H7 (cell line): ENCODE measurements at places on chromosomes 7 and 10.

- DNase-seq = no peak
These were observed 8.8 kb upstream of the AZGP1 start for GRCh38 chr7:99984593-99984992.

DNA sequence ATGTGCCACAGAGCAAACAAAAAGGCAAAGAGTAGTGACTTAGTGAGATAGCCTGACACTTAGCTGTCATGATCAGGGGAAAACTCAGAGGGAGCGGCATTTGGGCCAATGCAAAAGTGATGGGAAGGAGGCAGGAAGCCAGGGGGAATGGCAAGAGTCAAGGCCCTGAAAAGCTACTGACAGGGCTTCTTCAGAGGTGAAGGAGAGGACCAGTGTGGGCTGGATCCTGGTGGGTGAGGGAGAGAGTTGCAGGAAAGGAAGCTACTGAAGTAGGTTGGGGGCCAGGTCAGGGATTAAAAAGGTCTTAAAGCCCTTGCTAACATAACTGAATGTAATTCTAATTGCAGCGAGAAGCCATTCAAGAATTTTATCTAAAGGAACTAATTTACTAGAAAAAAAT, 117.0 kb downstream of the AASS start:
- DNase-seq = no peak

DNA sequence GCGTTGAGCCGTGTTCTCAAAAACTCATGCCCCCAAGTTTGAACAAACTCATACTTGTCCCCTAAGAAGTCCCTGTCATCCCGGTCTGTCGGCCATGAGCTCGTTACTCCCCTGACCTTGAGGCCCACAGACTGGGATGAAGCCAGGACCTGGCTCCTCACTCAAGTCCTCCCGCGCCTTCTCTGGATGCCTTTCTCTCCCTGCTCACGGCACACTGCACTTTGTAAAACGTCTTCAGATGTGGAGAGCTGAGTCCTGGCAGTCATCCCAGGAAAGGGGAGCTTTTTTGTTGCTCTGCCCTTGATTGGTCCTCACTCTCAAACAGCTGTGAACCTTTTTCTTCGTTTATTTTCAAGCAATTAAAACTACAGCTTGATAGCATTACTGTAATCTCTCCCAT, 110.8 kb downstream of the JAZF1 start:
- no peak for DNase-seq

DNA sequence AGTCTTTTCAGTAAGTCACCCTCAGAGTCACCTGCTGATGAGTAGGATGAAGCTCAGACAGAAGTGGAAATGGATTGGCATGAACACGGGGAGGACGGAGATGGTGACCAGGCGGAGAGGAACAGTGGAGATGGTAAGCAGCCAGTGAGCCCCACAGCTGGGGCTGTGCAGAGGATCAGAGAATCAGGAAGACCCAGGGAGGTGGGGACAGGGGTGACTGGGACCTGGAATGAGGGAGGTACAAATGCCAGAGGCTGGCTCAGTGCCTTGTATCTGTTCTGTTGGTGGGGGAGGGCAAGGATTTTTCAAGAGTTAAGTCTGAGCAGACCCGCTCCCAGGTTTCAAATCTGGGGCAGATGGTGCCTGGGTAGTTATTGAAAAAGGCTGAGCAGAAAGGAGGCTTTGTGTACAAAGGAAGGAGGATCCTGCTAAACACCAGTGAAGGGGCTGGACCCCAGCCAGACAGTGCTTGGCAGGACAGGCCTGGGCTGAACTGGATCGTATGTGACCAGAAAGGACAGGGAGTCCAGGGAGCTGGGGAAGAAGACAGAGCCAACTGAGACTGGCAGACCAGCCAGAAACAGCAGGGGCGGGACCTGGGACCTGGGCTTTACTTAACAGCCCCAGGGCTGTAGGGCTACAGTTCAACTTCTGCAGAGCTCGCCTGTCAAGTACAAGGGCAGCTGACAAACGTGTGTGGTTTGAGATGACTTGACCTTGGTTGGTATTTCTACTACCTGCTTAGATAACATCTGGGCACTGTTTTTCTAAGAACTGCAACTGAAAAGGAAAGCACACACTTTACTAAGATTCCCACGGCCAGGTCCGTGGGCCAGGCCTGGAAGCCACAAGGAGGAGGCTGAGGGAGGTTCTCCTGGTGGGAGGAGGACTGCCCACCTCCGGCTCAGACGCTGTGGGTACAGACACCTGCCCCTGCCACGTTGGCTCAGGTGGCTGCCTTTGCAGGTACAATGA, 13.2 kb upstream of the FRMPD2 start:
- DNase-seq = no peak

DNA sequence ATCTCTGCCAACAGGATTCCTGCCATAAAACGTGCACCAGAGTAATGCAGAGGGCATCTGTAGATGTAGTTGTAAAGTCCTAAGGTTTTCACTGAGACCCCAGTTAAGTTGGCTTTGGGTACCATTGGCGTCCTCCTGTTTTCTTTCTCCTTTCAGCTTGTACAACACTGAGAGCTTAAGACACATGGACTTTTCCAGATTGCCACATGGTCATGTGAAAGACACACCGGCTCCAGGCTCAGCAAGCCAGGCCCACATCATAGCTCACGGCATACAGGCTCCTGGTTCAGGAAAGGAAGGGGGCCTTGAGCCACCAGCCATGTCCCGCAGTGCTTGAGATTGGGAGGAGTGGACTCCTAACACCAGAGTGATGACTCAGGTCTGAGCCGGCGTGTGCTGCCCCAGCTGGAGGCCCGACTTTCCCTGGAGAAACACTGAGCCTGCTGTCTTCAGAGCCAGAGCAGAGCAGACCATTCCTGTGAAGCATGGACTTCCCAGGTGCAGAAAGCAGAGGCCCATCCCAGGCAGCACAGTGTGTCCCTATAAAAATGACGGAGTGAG, 252.7 kb downstream of the PRPF18 start:
- no peak for DNase-seq

- no peak for DNase-seq
These were observed 606.3 kb upstream of the IGFBP3 start for GRCh38 chr7:46527360-46527759.

- no peak for DNase-seq
These were observed 52.1 kb downstream of the PDK4 start for GRCh38 chr7:95544171-95544570.

DNA sequence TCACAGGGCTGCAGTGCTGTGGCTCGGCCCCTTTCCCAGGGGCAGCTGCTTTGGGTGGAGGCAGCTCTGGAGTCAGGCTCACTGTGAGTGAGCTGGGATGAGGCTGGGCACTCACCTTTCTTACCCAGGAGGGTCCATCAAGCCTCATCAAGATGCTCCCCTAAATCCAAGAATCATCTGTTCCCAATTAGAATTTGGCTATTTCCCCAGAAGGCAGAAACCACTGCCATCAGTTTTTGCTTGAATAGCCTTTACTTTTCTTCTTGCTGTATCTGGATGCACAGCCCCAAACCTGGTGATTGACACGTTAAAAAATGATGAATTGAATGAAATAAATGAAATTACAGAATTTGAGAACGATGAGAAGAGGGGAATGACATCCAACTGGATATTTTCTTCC, 74.3 kb upstream of the LYZL1 start:
- no peak for DNase-seq

- DNase-seq = no peak
These were observed 38.6 kb downstream of the NEBL start for GRCh38 chr10:20858292-20859124.

GRCh38 chr7:43117861-43118260, 5.4 kb downstream of the HECW1 start:
- DNase-seq = no peak

- no peak for DNase-seq
These were observed 34.9 kb downstream of the TAX1BP1 start for GRCh38 chr7:27774717-27775328.

DNA sequence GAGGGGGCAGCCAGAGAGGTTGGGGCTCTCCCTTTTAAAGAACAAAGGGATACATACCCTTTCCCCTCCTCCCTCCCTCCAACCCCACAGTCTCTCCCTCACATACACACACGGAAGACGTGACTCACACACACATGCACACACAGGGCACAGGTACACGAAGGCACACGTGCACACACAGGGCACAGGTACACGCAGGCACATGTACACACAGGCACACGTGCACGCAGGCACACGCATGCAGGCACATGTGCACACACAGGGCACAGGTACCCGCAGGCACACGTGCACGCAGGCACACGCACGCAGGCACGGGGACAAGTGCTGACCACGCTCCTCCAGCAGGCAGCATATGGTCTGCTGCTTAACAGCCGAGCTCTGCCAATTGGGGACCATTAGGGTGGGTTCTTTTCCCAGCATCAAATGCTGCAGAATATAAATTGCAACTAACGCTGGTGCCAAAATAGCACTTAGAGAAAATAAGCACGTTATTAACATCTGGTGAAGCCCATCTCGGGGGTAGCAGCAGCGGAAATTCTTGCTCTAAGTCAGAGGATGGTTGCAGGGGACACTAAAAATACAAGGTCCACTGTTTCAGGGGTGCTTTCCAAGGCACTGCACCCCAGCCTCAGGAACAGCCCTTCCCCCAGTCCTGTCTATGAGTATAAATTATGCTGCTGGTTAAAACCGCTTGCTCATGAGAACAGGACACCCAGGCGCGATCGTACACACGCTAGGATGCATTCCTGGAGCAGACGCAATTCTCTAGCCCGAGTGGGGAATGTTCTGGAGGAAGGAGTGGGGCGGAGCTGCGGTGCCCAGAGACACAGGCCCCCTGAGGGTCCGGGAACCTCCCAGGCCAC, 55.2 kb upstream of the TNRC18 start:
- DNase-seq = peak; percentile 49

DNA sequence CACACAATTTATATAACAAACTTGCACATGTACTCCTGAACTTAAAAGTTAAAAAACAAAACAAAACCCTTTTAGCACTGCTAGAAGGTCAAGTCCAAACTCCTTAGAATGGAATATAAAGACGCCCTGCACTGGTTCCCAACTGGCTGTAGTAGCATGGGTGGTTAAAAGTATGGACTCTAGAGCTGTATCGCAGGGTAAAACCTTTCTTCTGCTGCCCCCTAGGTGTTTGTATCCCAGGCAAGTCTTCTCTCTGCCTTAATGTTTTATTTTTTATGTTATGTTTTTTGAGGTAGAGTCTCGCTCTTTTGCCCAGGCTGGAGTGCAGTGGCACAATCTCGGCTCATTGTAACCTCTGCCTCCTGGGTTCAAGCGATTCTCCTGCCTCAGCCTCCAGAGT, 35.2 kb downstream of the LSMEM1 start:
- DNase-seq = peak; percentile 40

GRCh38 chr7:156092307-156092706, 280.0 kb upstream of the SHH start:
- no peak for DNase-seq

DNA sequence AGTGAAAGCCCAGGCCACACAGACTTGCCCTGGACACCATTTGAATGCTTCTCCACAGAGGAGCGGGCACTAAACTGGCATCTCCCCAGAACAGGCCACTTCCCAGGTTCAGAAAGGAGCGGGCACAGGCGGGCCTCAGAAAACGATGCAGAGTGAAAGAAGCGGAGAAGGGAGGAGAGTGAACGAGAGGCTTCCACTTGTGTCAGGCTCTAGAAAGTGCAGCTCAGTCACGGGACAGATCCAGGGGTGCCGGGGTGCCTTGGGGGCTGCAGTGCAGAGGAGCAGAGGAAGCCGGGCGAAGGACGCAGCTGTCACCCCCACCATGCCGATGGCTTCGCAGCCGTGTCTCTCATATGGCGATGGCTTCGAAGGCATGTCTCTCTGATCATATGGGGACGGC, 26.1 kb upstream of the PRKAR1B start:
- peak; percentile 38 for DNase-seq

DNA sequence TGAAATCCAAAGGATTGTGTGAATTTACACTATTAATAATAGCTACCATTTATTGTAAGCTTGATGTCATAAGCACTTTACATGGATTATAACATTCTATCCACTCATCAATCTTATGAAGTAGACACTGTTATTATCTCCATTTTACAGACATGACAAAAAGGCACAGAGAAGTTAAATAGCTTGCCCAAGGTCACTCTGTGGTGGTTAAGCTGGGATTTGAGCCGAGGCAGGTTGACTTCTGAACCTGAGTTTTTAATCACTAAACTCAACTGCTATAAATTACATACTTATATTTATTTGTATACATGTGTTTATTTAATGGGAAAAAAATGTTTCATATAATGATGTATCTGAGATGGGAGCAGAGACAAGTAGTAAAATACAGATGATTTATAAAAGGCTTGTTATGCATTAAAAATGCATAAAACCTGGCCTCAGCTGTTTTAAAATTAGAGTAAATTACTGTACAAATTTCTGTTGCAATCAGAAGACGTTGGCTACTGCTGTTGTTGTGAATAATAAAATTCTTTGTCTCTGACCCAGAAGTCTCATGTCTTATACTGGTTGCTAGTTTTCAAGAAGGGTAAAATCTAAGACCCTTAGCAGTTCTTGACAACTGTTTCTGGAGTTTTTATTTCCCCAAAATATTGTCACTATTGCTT, 61.1 kb upstream of the CALD1 start:
- DNase-seq = no peak

GRCh38 chr7:120941064-120941463, 9.5 kb upstream of the ING3 start:
- DNase-seq = no peak

GRCh38 chr10:35119378-35119777, 7.3 kb upstream of the CREM start:
- no peak for DNase-seq

GRCh38 chr10:36171556-36171952, 529.5 kb upstream of the FZD8 start:
- DNase-seq = no peak

- DNase-seq = peak; percentile 61
These were observed 10.7 kb upstream of the GJD4 start for GRCh38 chr10:35594115-35595079.

DNA sequence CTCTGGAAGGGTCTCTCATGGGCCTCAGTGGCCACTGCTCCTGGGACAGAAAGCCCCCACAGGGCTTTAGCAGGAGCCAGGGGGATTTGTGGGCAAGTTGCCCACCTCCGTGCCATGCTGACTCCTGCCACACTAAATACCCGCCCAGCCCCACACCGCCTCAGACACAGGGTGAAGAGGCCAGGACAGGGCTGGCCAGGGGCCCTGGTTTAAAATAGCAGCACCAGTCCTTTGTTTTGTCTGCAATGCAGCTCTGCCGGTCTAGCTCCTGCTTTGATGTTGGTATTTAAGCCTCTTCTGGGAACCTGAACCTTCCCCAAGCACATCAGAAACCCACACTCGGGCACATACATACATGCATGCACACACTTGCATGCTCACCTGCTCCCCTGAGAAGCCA, 14.4 kb upstream of the TNRC18 start:
- DNase-seq = no peak

GRCh38 chr10:104262055-104262454, 6.9 kb upstream of the GSTO2 start:
- no peak for DNase-seq

GRCh38 chr10:60485025-60485424, 95.3 kb upstream of the ANK3 start:
- DNase-seq = no peak

GRCh38 chr7:39683216-39683845, 60.0 kb downstream of the RALA start:
- no peak for DNase-seq

GRCh38 chr10:665579-666091, 23.8 kb downstream of the DIP2C start:
- DNase-seq = no peak
